CD4-positive, alpha-beta T cell treated with Interleukin-4 for 4 hours (primary cell): ENCODE measurements at places on chromosomes 4 and X.

DNA sequence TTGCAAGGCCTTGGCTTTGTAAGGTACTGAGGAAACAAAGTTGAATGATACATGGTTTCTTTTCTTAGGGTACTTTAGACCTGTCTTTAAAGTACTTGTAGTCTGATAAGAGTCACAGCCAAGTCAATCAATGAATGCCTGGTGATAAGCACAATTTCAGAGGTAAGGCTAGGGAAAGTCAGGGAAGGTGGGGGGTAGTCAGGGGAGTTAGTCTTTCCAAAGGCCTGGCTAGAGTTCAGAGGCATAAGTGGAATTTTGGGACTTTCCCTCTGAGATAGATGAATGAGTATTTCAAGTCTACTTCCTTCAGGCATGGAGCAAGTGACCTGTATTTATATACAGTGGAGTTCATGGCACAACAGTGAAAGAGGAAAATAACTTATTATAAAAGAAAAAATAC lies 78.3 kb downstream of the SLC4A4 start:
- no peak for DNase-seq

- DNase-seq: no peak
These were observed 103.4 kb downstream of the DDIT4L start for GRCh38 chr4:100086766-100087431.

- DNase-seq: no peak
These were observed 49.4 kb upstream of the PRR32 start for GRCh38 chrX:126770179-126770578.

DNA sequence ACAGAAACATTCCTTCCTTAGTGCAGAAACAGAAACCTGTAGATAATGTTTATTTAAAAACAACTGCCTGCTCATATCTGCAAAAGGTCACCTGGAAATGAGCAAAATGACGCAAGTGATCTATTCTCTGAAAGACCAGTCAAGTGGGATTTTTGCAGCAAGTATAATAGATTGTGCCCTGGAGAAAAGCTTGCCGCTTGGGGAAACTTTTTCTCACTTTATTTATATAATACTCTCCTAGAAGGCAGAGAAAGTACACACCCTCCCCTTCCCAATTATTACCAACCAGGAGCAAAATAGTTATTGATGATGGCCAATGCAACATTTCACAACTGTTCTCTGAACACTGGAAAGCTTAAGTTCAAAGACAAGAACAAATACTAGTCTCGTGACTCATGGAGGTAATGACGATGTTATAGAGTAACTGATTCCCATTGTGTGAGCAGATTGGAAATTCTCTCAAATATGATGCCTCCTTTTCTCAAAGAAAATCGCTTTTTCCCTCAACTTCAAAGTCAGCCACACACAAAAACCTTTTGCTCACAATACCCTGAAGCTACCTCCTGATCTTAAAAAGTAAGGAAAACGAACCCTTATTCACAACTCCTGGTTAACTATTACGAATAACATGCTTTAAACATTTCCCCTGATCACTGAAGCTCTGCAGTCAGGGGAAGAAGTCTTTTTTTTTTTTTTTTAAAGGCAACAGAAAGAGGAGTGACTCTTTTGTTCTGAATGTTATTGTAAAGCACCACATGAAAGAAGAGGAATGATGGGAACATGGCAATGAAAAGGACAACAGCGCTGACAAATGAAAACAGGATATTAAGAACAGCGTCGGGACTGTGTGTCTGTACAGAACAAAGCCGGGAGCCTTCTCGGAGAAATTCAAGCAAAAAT lies 41.0 kb downstream of the MID1 start:
- no peak for DNase-seq

- DNase-seq: no peak
These were observed 286.8 kb upstream of the FSTL5 start for GRCh38 chr4:162450531-162451035.

DNA sequence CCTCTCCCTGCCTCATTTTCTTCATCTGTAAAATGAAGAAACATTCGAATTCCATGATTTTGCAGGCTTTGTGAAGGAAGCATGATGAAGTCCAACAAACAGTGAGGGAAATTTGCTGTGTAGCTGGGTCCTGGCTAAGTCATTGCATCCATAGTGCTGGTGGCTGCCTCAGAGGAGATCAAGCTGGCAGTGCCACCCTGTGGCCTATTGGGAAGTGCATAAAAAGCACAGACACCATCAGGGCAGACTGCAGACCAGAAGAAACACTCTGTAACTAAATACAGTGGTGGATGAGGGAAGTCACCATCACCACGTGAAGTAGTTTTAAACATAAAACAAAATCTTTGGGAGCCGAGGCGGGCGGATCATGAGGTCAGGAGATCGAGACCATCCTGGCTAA lies 40.7 kb upstream of the DDX3X start:
- DNase-seq: no peak
